ENCODE measurements at places on chromosomes 12 and 14.

- DNase-seq, result no peak
These were observed 17.6 kb downstream of the C14orf132 start for GRCh38 chr14:96056509-96057422.

- no peak for DNase-seq
These were observed 44.0 kb downstream of the KCNK13 start for GRCh38 chr14:90105756-90106155.

GRCh38 chr14:102578821-102579220 is 13.6 kb upstream of the RCOR1 start:
- no peak for DNase-seq

DNA sequence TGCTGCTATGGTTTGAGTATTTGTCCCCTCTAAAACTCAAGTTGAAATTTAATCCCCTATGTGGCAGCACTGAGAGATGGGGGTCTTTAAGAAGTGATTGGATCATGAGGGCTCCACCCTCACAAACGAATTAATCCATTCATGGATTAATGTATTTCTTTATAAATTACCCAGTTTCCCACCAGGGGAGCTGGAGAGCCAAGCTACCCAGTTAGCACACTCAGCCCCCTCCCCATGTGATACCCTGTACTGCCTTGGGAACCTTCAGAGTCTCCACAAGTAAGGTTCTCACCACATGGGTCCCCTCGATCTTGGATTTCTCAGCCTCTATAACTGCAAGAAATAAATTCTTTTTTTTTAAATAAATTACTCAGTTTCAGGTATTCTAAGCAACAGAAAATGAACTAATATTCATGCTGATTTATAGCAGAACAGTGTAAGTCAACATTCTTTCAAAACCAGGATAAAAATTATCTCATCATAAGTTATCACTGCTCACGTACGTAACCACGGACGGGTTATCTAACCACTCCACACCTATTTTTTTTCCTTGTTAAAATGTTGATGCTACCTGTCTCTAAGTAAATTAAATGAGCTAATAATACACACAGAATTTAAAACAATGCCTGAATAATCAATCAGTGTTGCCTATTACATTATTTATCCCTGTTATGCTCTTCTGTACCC is 3.6 kb downstream of the NAP1L1 start:
- DNase-seq, result no peak

DNA sequence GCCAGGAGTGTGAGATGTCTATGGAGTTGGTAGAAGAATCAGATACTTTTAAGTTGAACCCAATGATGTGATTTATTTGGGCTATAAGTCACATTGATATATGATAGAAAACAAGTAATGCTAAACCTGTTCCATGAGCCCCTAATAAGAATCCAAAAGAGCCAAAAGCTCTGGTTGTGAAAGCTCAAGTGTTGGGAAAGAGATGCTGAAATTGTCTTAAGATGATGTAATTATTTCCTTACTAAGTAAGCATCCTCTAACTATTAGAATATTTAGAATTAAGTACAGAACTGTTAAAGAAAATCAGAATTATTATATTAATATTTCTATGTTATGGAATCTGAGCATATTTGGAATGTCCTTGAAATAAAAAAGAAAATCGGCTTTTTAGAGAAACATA is 17.6 kb upstream of the SLC2A13 start:
- DNase-seq, result no peak

GRCh38 chr14:39055786-39056474 is 47.1 kb downstream of the SEC23A start:
- DNase-seq, result no peak

- no peak for DNase-seq
These were observed 76.6 kb downstream of the TUNAR start for GRCh38 chr14:95953111-95953724.

DNA sequence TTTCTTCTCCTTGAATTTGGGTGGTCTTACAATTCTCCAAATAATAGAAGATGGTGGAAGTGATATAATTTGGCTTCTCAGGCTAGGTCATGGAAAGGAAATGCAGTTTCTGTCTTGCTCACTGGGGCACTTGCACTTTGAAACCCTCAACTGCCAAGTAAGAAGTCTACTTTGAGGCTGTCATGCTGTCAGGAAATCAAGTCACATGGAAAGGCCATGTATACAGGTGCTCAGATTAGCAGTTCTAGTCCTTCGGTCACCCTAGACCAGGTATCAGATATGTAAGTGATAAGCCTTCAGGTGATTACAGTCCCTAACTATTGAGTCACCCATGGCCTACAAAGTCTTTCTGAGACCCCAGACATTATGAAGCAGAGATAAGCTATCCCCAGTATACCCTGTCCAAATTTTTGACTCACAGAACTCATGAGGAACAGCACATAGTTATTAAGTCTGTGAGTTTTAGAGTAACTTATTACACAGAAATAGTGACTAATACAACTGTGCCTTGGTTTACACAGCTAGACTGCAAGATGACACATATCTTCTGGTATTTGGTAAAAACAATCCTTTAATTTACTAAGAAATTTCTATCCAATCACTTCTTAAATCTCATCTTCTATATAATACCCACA is 26.3 kb upstream of the BBS10 start:
- DNase-seq, result no peak

DNA sequence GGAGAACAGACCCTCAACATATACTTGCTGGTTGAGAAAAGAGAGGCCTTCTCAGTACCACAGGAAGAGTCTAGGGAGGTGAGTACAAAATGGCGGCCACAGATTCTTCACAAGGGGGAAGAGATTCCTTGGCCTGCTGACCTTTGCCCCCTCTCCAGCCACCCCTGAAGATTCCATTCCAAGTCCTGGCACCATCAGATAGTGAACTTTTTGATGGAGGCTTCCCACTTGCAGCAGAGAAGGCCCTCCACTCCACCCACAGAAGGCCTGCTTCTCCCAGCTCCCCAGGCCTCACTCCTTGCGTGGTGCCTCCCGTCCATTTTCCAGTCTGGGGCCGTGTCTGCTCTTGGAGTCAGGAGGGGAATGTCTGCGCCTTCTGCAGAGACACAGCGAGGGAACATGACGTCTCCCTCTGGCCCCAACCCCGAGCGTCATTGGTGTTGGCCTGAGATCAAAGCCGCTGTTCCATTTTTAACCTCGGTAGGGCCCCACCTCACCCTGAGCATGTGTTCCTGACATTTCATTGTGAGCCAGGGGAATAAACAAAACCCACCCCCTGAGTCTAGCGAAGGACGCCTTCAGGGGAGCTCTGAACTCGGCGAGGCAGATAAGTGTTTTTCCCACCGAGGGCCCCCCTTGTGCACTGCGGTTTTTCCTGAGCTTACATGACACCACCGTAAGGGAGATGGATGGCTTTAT is 268.7 kb upstream of the TBX3 start:
- DNase-seq, result no peak

DNA sequence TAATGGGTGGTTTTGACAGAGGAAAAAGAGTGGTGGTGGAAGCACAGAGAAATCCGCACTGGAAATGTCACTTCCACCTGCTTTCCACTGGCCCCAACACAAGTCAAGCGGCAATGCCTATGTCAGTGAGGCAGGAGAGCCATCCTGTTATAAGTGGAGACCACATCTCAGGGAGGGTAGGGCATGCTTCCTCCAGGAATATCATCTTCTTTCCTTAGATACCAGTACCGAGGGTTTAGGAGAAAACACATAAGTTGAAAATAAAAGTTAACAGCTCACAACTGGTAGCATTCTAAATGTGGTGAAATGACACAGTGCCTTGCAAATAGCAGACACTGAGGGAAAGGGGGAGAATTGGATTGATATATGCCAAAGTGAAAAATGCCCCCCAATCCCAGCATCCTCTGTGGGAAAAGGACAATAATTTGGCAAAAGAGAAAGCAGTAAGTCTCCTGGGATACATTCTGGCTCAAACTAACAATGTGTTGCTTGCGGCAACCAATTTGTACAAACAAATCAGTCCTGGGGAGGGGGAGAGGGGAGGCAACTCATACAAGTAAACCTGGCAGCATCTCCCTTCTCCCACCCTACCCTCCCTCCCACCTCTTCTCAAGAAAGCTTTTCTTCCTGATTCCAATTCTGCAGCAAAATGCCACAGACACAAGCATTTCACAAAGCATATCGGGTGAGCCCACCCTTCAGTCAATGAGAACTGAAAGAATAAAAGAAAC is 57.1 kb downstream of the STON2 start:
- DNase-seq, result no peak

DNA sequence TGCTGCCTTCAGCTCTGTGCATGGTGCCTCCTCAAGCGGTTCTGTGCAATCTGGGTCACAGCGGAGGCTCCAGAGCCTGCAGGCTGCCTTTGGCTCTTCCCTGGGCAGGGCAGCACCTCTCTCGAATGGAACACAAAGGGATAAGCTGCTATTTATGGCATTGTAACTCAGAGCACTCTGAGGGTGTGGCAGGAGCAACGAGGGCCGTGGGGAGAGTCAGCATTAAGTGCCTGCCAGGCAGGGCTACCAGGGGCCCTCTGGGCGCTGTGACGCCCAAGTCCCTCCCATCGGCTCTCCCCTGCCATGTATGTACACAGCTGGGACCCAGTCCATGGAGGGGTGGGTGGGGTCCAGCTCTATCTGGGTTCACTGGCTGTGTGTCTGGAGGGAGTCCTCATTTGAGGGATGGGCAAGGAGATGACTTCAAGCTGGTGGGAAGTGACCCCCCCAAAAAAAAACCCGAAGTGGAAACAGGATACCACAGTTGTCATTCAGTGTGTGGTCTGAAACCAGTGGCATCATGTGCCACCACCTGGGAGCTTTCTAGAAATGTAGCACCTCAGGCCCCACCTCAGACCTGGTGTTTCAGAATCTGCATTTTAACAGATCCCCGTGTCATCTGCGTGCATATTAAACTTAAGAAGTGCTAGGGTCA is 44.0 kb upstream of the OAS1 start:
- no peak for DNase-seq

GRCh38 chr12:107519906-107520859 is 165.4 kb upstream of the PWP1 start:
- DNase-seq, result no peak

GRCh38 chr14:39430762-39431415 is 1.3 kb downstream of the FBXO33 start:
- DNase-seq, result no peak

DNA sequence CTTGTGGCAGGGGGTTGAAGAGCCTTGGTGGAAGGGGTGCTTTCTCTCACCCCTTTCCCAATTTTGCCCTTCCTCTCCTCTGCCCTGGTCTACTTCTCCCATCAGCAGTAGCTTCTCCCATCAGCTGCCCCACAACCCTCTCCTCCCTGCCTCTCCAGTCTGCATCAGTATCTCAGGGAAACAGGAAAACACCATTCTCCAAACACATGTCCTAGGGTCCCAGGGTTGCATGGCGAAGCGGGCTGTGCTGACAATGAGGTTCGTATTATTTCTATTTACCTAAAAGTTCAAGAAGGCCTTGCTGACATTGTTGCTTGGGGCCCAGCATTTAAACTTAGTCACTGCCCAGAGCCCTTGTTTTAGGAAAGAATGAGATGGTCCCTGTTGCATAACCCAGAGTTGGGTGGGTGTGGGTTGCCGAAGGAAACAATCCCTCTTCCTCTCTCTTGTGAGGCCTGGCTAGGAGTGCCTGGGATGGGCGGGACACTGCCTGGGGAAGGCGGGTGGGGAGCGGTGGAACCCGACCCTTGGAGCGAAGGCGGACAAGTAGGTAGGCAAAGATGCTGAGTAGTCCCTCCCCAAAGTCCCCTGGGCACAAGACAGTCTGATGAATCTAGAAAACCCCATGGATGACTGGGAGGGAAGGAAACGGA is 1.3 kb upstream of the IGFBP6 start:
- DNase-seq, result no peak

DNA sequence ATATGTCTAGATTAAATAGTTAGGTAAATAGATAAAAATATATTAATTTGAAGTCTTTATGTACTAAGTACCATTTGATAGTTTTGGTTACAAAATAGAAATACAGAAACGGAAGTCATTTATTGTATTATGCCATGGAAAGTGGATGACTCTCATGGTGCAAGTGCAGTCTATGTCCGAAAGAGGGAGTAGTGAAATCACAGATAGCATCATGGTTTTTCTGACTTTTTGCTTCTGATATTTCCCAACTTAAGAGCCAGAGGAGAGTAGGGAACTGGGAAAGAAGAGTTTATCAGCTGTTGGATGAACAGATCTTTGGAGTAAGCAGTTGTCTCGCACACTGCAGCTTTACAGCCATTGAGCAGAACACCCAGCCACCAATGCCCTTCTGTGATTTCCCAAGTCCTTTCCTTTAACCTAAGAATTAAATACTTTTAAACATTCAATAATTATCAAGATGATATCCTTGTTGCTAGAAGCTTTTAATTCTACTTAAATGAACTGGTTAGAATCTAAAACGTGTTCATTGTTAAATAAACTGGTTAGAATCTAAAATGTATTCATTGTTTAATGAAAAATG is 18.4 kb upstream of the SRGAP1 start:
- no peak for DNase-seq

- no peak for DNase-seq
These were observed 34.7 kb downstream of the TRAF3 start for GRCh38 chr14:102811971-102812370.

- no peak for DNase-seq
These were observed 143.0 kb downstream of the TMTC1 start for GRCh38 chr12:29640589-29641345.

GRCh38 chr12:82176026-82176425 is 182.2 kb downstream of the CCDC59 start:
- DNase-seq, result no peak

DNA sequence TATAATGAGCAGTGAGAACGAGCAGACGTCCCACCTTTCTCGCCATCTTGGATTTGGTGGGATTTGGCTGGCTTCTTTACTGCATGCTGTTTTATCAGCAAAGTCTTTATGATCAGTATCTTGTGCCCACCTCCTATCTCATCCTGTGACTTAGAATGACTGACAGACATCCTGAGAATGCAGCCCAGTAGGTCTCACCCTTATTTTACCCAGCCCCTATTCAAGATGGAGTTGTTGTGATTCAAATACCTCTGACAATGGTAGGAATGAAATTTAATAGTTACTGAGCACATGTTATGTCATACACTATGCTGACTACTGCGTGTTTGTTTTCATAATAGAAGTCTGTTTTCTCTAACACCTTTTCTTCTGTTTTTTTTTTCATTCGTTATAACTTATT is 1.9 kb downstream of the TMTC3 start:
- DNase-seq, result no peak

DNA sequence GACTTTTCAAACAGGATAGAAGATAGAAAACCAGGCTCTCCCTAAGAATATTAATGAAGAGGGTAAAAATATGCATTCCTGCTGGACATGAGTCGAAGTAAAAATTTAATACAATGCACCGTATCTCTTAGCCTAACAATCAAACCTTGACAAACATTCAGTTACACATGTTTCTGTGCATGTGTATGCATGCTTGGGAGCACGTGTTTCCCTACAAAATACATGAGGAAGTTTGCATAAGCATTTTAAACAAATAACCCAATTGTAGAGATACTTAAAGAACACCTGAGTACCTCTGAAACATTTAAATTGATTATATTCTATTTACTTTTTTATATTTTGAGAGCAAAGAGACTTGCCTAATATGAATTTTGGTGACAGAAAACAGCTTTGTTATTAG is 1763.7 kb upstream of the SEL1L start:
- no peak for DNase-seq

Data from stimulated activated CD4-positive, alpha-beta T cell treated with anti-CD3 and anti-CD28 coated beads, Interleukin-4, amount 100 ng/mL, for 48 hours (primary cell).